ENCODE measurements at places on chromosomes 7 and 10.

GRCh38 chr10:77609781-77610272 lies 27.8 kb downstream of the KCNMA1 start:
- no peak for DNase-seq

DNA sequence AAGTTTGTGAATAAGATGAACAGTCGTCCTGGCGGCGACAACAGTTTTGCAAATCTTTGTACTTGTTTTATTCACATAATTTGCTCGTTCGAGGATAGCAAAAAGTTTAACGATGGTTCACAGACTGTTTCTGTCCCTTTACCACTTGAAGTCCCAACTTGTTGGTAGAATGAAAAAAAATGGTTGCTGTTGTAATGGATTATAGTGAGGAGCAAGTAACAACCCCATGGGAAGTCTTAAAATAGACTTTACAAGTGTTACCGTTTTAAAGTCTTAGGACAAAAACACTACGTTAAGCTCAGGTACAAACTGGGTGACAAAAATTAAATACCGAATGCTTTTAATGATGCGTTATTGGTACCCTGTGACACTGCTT lies 589 bp downstream of the LSM8 start:
- DNase-seq: no peak

DNA sequence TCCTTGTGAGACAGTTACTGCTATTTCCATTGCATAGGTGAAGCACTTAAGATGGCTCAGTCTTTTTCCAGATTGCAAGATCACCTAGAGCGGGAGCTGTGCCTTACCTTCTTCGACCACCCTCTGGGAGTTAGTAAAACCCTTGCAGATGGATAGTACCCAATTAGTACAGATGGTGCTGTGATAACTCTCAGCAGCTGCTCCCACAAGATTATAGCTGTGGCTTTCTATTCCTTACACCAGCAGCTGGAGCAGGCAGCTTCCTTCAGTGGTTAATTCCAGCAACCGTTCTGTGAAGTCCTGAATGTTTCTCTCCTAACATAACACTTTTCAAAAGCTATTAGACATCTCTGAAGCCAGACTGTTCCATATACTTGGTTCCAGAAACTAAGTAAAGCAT lies 796.8 kb downstream of the XPNPEP1 start:
- no peak for DNase-seq

GRCh38 chr10:91140995-91141549 lies 79.4 kb upstream of the PCGF5 start:
- DNase-seq: no peak

DNA sequence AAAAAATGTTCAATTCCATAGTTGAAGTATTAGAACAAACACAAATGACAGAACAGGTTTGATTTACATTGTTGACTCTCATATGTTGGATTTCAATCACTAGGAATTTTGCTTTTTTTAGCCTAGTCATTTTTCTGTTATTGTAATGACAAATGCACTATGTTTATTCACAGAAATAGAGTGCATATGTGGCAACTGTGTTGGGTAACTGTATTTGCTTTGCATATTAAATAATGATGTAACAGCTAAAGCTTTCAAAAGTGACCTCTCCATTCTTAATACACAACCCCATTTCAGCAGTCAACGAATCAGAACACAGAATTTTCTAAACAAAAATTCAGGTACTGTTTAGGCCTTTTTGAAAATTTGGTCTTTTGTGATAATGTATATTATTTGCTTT lies 54.0 kb upstream of the SLC26A5 start:
- DNase-seq: no peak

Measured in activated naive CD4-positive, alpha-beta T cell treated with anti-CD3 and anti-CD28 coated beads, Interleukin-2, amount 50 U/mL, for 72 hours (primary cell).